GM18507 (cell line): ENCODE measurements at places on chromosomes 5 and 9.
A peak's percentile ranks its signal among the peaks of the same experiment; 100 is the strongest.

GRCh38 chr9:127494304-127494702, 43.0 kb downstream of the LRSAM1 start:
- no peak for DNase-seq

DNA sequence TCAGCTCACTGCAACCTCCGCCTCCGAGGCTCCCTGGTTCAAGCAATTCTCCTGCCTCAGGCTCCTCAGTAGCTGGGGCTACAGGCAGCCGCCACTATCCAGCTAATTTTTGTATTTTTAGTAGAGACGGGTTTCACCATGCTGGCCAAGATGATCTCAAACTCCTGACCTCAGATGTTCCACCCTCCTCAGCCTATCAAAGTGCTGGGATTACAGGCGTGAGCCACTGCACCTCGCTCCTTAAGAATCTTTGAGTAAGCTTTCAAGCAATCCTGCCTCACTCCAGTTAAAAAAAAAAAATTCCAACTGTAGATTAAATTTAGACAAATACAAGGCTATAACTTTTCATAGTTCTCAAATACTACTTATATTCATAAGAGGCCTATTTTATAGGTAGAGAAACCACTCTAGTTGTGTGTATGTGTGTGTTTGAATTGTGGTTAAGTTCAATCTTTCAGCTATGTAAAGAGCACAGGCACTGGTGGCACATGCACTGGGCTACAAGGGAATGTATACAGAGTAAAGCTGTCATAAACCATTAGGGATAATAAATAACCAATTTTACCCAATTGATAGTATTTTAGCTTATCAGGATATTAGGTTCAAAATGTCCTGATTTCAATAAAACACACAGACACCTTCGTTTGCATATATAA, 50.6 kb upstream of the RAPGEF6 start:
- DNase-seq = no peak

- DNase-seq = peak; percentile 61
Observed at GRCh38 chr9:128361986-128362646, 9.1 kb upstream of the URM1 start.

DNA sequence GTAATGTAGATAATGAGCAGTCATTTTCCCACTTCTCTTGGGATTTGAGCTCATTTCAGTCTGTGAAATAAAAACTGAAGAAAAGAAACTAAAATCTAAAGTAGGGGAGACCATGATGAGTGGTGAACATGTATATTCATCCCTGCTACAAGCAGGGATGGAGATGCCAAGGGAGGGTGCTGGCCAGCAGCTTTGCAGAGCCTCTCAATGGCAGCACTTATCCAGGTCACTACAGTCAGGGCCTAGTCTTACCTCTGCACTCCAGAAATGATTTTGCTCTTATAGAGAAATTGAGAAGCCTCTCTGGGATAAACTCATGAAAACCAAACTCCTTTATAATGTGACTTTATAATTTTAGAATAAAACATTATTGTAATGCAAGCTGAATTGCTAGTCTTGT, 317.6 kb downstream of the FBXL17 start:
- DNase-seq = no peak

- DNase-seq = no peak
Observed at GRCh38 chr5:142826741-142827492, 56.7 kb downstream of the ARHGAP26 start.

- DNase-seq = no peak
Observed at GRCh38 chr5:159405611-159406031, 75.3 kb upstream of the IL12B start.

DNA sequence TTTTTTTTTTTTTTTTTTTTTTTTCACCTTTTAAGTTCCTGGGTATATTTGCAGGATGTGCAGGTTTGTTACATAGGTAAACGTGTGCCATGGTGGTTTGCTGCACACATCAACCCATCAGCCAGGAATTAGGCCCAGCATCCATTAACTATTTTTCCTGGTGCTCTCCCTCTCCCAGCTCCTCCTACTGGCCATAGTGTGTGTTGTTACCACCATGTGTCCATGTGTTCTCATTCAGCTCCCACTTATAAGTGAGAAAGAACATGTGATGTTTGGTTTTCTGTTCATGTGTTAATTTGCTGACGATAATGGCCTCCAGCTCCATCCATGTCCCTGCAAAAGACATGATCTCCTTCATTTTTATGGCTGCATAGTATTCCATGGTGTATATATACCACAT, 350.5 kb downstream of the MAN2A1 start:
- DNase-seq = no peak

DNA sequence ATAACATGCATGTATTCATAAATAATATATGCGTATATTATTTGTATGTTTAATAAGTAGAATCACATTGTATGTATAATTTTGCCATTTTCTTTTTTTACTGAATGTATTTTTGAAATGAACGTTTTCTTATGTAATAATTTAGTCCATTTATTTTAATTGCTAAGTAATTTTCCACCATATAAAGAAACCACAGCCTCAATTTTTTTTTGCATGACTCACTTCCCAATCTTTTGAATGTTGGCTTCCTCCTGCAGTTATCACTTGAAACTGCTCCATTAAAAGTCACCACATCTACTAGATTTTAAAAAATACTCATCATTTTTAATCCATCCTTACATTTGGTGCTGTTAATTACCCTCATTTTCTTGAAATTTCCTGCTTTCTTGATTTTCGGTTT, 363.3 kb upstream of the MEF2C start:
- no peak for DNase-seq

DNA sequence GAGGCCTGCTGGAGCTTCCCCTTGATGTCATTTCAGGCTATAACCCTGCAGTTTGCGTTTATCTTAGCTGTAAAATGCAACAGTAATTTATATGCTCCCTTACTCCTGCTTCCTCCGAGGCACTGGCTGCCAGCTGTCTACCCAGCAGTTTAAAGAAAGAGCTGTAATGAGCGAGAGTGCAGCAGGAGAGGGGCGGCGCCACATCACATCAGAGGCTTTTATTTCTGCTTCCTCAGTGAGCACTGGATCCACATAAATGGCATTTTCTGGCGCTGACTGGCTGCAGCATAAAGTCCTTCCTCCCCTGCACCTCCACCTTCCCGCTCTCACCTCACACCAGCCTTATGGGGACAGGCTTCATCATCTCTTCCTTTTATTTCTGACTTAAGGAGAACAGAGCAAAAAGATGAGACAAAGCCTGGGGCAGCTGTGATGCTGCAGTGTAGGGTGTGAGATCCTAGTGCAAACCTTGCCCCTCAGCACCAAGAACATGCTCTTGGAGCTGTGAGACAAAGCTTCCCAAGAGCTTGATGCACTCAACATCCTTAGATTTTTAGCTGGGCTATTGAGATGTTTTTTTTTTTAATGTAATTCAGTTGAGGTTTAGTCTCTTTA, 829.6 kb upstream of the ZNF608 start:
- no peak for DNase-seq

GRCh38 chr9:24698881-24699518, 153.3 kb upstream of the IZUMO3 start:
- DNase-seq = no peak

- no peak for DNase-seq
Observed at GRCh38 chr9:33619666-33620404, 95.8 kb downstream of the ANKRD18B start.

GRCh38 chr5:180113660-180114303, 42.2 kb upstream of the RNF130 start:
- no peak for DNase-seq

GRCh38 chr5:5700549-5700948, 278.1 kb downstream of the ICE1 start:
- no peak for DNase-seq

- no peak for DNase-seq
Observed at GRCh38 chr9:117290856-117291622, 123.8 kb downstream of the ASTN2 start.

- DNase-seq = no peak
Observed at GRCh38 chr5:170161069-170161468, 55.4 kb downstream of the FOXI1 start.

GRCh38 chr9:135065151-135065550, 22.3 kb upstream of the OLFM1 start:
- no peak for DNase-seq

GRCh38 chr5:141875795-141876627, 2.2 kb downstream of the PCDH1 start:
- no peak for DNase-seq

- no peak for DNase-seq
Observed at GRCh38 chr5:172757394-172758010, 13.5 kb downstream of the DUSP1 start.

- no peak for DNase-seq
Observed at GRCh38 chr5:169840405-169840804, 139.9 kb downstream of the INSYN2B start.

- DNase-seq = no peak
Observed at GRCh38 chr5:125700380-125700861, 722.8 kb upstream of the GRAMD2B start.

DNA sequence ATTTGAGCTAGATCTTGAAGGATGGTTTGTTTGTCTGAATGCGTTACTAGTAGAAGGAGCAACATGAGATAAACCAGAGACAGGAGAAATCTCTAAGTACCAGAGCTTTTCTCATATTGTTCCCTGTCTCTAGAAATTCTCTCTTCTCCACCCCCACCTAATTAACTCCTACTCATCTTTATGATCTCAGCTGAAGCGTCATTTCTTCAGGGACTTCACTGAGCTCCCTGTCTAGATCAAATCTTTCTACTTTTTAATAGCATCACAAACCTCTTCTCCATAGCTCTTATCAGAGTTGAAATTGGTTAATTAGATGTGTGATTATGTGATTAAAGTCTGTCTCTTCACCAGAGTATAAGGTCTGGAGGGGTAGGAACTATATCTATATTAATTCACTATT, 226.2 kb downstream of the PAPPA start:
- no peak for DNase-seq

DNA sequence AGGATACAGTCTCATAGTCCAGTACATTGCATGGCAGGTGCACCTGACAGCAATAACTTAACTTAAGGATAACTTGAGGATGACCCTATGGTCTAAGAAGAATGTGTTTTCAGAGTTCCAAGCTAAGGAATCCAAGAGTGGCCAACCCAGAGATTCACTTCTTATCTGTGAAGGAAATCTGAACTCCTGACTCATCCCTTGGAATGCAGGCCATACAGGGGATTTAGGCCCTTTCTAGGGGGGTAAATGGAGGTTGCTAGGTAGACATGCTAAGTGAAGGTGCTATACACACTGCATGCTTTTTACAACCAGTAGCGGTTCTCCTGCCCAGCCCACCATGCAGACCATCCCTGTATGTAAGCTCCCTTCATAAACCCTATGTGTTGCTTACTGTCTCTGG, 50.4 kb downstream of the HTR1A start:
- DNase-seq = no peak

DNA sequence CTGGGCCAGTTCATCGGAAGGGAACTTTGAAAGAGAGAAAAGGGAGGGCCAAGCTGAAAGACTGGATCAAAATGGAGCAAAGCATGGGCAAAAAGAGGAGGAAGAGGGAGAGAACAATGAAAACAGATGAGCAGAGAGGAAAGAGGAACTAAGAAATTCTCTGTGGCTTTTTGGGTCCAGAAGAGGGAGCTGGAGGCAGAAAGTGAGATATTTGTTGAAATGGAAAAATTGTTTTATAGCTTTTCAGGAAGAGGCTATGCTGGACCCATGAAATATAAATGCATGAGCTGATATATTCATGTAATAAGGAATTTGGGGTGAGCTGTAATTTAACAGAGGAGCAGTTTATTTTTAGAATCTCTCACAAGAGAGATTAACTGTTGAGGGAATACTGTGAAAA, 457.3 kb downstream of the DMAC1 start:
- DNase-seq = no peak

GRCh38 chr5:107300721-107301327, 369.9 kb downstream of the EFNA5 start:
- no peak for DNase-seq

GRCh38 chr5:65704621-65705239, 17.2 kb downstream of the SGTB start:
- no peak for DNase-seq

DNA sequence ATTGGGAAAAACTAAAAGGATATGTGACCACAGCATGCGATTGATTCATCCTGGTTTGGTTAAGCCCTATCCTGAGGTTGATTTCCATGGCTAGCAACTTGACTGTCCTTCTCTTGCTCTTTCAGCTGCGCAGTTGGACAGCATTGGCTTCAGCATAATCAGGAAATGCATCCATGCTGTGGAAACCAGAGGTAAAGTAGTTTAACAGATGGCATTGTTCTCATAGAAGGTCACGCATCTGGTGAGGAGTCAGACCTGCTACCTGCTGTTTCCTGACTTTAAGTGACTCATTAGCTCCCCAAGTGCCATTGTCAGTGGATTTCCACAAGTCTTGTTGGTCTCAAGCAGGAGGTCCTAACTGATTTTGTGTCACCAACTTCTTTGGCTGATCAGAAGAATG, 266.9 kb downstream of the ARHGAP26 start:
- DNase-seq = no peak

GRCh38 chr5:76413746-76414145, 10.7 kb downstream of the IQGAP2 start:
- no peak for DNase-seq

- DNase-seq = no peak
Observed at GRCh38 chr9:124477648-124478285, 27.5 kb downstream of the ADGRD2 start.

- DNase-seq = no peak
Observed at GRCh38 chr5:147310059-147310704, 75.4 kb downstream of the STK32A start.

DNA sequence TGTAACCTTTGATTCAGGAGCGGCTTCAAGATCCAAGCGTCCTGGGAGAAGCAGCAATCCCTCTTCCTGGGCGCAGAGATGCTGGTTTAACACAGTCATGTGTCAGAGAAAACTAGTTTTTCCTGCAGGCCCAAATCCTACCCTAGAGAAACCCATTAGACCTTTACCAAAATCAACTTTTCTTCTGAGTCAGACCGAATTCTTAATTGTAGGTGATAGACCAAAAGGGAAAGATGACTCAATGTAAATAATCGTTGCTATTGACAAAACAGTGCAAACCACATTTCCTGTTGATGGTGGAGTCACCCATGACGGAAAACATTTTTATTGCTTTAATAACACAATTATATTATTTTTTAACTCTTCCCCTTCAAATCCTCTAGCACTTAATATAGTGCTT, 40.1 kb downstream of the SLC1A1 start:
- peak; percentile 48 for DNase-seq

DNA sequence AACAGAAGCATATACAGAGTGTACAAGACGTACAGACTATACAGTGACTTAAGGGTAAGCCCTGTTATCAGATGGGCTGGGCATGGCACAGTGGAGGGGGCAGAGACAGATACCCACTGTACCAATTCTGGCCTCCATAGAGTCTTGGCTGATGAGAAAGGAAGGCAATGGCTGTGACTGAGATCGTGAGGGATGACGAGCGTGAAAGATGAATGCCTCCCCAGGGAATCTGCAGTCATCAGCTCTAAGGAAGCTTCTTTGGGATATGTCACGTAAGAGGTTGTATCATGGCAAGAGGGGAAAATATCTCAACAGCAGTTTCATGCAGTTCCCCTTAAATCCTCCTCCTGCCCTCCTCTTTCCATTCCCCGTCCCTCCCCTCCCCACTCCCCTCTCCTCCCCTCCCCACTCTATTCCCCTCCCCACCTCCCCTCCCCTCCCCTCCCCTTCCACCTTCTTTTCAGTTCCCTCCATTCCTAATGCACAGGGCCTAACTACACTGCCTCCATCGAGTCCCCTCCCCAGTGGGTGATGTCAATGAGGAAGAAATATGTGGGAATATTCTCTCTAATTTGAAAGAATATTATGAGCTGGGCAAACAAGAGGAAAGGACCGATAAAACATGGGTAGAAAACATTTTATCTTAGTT, 226.4 kb upstream of the DAP start:
- DNase-seq = no peak
